SK-N-SH (cell line): ENCODE measurements at places on chromosomes 13 and 19. TPM values are rescaled to one million over a fixed set of nuclear protein-coding genes. Genes with fewer than 3 reads are reported as not detected.
A peak's percentile ranks its signal among the peaks of the same experiment; 100 is the strongest.

The MBD3L5 gene
- polyA plus RNA-seq = not detected in 2 replicates

- H3K36me3 ChIP-seq = no peaks in the 10 kb centered on the region
- H3K4me1 ChIP-seq = no peaks in the 10 kb centered on the region
- no peaks in the 10 kb centered on the region for H3K27me3 ChIP-seq
Observed at GRCh38 chr19:15974856-15975255, 26.0 kb downstream of the OR10H4 start.

The ODAD3 gene
- polyA plus RNA-seq = 3.2 and 4.2 TPM in 2 replicates

The DCLK1 gene
- polyA plus RNA-seq = 0.94 and 1.1 TPM in 2 replicates

- H3K4me3 ChIP-seq = no peak overlapping the region
- DNase-seq = no peak
- no peak overlapping the region for H3K27ac ChIP-seq
Observed at GRCh38 chr19:41619018-41619556, 7.8 kb downstream of the CEACAM4 start.

- H3K27ac ChIP-seq = no peak overlapping the region
- no peak overlapping the region for H3K4me3 ChIP-seq
- H3K36me3 ChIP-seq = no peaks in the 10 kb centered on the region
- peaks cover 44% of the 10 kb centered on the region for H3K4me1 ChIP-seq
Observed at GRCh38 chr19:18415178-18415867, 3.9 kb upstream of the SSBP4 start.

- no peaks in the 10 kb centered on the region for H3K36me3 ChIP-seq
- no peaks in the 10 kb centered on the region for H3K27me3 ChIP-seq
- DNase-seq = no peak
- no peak overlapping the region for H3K4me3 ChIP-seq
Observed at GRCh38 chr13:44422755-44423643, 49.4 kb downstream of the SERP2 start.

The ABHD8 gene
- polyA plus RNA-seq = 10.6 and 11.1 TPM in 2 replicates

- H3K4me1 ChIP-seq = no peaks in the 10 kb centered on the region
- H3K27me3 ChIP-seq = no peaks in the 10 kb centered on the region
- H3K4me3 ChIP-seq = no peak overlapping the region
- no peak for DNase-seq
- H3K27ac ChIP-seq = no peak overlapping the region
Observed at GRCh38 chr13:53783471-53783870, 754.9 kb downstream of the OLFM4 start.

The TPRX2 gene
- polyA plus RNA-seq = not detected in 2 replicates

GRCh38 chr13:76019421-76020044 lies 383.4 kb downstream of the LMO7 start:
- no peak overlapping the region for H3K4me3 ChIP-seq
- no peaks in the 10 kb centered on the region; the same call in 1 of the 2 replicates for H3K27me3 ChIP-seq
- H3K4me1 ChIP-seq = no peaks in the 10 kb centered on the region; the same call in 1 of the 2 replicates
- peak; percentile 11 for DNase-seq
- no peaks in the 10 kb centered on the region for H3K36me3 ChIP-seq

The SMIM17 gene
- 0.05 and 0.06 TPM in 2 replicates for polyA plus RNA-seq

The NLRP11 gene
- 0.02 TPM in 1 of 2 replicates, not detected in the other for polyA plus RNA-seq

The CLDN10 gene
- polyA plus RNA-seq = 0.05 TPM in 1 of 2 replicates, not detected in the other

The POU2F2 gene
- polyA plus RNA-seq = 0.15 and 0.49 TPM in 2 replicates

- H3K27me3 ChIP-seq = no peaks in the 10 kb centered on the region
- peaks cover 50% of the 10 kb centered on the region; the same call in 1 of the 2 replicates for H3K36me3 ChIP-seq
- peaks cover 25% of the 10 kb centered on the region for H3K4me1 ChIP-seq
- DNase-seq = peak; percentile 15
- no peak overlapping the region for H3K27ac ChIP-seq
Observed at GRCh38 chr19:4715529-4716221, 8.0 kb downstream of the DPP9 start.

- H3K4me3 ChIP-seq = no peak overlapping the region
- no peak for DNase-seq
- H3K36me3 ChIP-seq = 0 out of 2 replicates have a peak, but pooled peaks cover 2% of the 10 kb centered on the region
- H3K27me3 ChIP-seq = no peaks in the 10 kb centered on the region
- H3K4me1 ChIP-seq = peaks cover 7% of the 10 kb centered on the region; the same call in 1 of the 2 replicates
- no peak overlapping the region for H3K27ac ChIP-seq
Observed at GRCh38 chr13:99285432-99286182, 21.6 kb downstream of the GPR183 start.

DNA sequence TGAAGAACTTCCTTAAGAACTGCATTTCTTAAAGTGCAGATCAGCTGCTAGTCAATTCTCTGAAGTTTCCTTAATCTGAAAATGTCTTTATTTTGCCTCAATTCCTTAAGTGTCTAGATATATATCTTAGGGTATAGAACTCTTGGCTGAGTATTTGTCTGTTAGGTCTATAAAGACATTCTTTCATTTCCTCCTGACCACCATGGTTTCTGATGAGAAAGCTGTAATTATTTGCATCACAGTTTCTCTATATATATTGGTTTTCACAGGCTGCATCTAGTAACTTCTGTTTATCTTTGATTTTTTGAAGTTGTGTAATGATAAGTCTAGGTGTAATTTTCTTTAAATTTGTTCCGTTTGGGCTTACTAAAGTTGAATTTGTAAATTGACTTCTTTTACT lies 15.2 kb downstream of the NDFIP2 start:
- H3K4me1 ChIP-seq = no peaks in the 10 kb centered on the region
- H3K36me3 ChIP-seq = peaks cover 10% of the 10 kb centered on the region

GRCh38 chr13:98144801-98145350 lies 2.0 kb downstream of the FARP1 start:
- H3K27me3 ChIP-seq = no peaks in the 10 kb centered on the region
- H3K4me3 ChIP-seq = peak overlapping the region; percentile 79
- peaks cover 5% of the 10 kb centered on the region for H3K36me3 ChIP-seq
- H3K4me1 ChIP-seq = peaks cover 25% of the 10 kb centered on the region
- DNase-seq = peak; percentile 34

The QPCTL gene
- 17.6 and 19.1 TPM in 2 replicates for polyA plus RNA-seq

- peaks cover 18% of the 10 kb centered on the region for H3K4me1 ChIP-seq
- no peaks in the 10 kb centered on the region for H3K27me3 ChIP-seq
- H3K36me3 ChIP-seq = no peaks in the 10 kb centered on the region
Observed at GRCh38 chr13:37127691-37128241, 22.3 kb upstream of the CSNK1A1L start.

- DNase-seq = no peak
- H3K4me1 ChIP-seq = peaks cover 54% of the 10 kb centered on the region
- no peaks in the 10 kb centered on the region for H3K36me3 ChIP-seq
- H3K27me3 ChIP-seq = no peaks in the 10 kb centered on the region
- no peak overlapping the region for H3K27ac ChIP-seq
- no peak overlapping the region for H3K4me3 ChIP-seq
Observed at GRCh38 chr13:114114006-114114640, 18.3 kb downstream of the RASA3 start.

DNA sequence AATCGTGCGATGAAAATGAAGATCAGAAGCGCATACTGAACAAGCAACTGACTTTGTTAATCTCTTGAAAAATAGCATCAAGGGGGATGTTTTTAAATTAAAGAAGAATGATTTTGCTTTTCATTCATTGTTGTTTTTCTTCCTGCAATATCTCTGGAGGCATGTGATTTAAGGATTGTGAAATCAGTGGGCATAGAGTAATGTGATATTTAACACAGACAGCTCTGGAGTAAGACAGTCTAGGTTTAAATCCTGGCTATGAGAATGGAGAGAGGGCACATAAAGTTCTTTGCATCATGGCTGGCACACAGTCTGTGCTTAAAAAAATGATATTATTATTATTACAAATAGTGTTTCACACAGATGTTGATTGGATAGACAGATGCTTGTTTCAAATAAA lies 243.1 kb upstream of the NBEA start:
- H3K4me3 ChIP-seq = no peak overlapping the region
- no peak for DNase-seq
- no peaks in the 10 kb centered on the region for H3K36me3 ChIP-seq
- no peak overlapping the region for H3K27ac ChIP-seq
- H3K27me3 ChIP-seq = no peaks in the 10 kb centered on the region
- H3K4me1 ChIP-seq = no peaks in the 10 kb centered on the region

- no peaks in the 10 kb centered on the region for H3K4me1 ChIP-seq
- no peaks in the 10 kb centered on the region for H3K36me3 ChIP-seq
- no peaks in the 10 kb centered on the region for H3K27me3 ChIP-seq
- H3K4me3 ChIP-seq = no peak overlapping the region
Observed at GRCh38 chr19:40322271-40322610, 26.0 kb downstream of the C19orf47 start.

The SELENOV gene
- 0.08 and 0.11 TPM in 2 replicates for polyA plus RNA-seq

DNA sequence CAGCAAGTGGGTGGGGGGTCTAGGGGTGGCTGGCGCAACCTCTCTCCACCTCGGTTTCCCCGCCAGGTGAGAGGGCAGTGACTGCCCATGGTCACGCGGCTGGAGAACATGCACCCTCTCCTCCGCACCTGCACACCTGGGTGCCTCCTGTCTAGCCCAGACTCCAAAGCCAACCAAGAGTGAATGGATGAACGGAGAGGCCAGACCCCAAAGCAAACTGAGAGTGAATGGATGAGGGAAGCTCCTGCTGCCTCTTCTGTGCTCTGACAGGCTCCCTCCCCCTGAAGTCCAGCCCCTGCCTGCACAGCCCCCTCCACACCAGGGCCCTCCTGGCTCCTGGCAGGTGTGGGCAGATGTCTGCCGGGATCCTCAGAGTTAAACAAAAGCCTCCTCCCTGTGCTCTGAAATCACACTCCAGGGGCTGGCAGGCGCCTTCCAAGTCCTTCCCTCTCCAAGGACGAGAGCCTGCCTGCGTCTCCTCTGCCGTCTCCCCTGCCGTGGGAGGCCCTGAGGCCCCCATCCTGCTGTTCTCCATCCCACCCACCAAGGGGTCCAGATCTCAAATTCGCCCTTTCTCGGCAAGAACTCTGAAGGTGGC lies 2.2 kb downstream of the SBNO2 start:
- H3K36me3 ChIP-seq = no peaks in the 10 kb centered on the region
- peak overlapping the region; percentile 69; the same call in 1 of the 2 replicates for H3K27ac ChIP-seq
- no peak for DNase-seq
- peaks cover 31% of the 10 kb centered on the region for H3K4me1 ChIP-seq
- H3K27me3 ChIP-seq = no peaks in the 10 kb centered on the region
- H3K4me3 ChIP-seq = peak overlapping the region; percentile 26; the same call in 1 of the 2 replicates

- peak; percentile 6 for DNase-seq
- H3K36me3 ChIP-seq = no peaks in the 10 kb centered on the region
- H3K4me1 ChIP-seq = peaks cover 17% of the 10 kb centered on the region; the same call in 1 of the 2 replicates
- H3K4me3 ChIP-seq = no peak overlapping the region
- H3K27ac ChIP-seq = no peak overlapping the region
Observed at GRCh38 chr19:31261019-31261602, 88.1 kb downstream of the TSHZ3 start.

DNA sequence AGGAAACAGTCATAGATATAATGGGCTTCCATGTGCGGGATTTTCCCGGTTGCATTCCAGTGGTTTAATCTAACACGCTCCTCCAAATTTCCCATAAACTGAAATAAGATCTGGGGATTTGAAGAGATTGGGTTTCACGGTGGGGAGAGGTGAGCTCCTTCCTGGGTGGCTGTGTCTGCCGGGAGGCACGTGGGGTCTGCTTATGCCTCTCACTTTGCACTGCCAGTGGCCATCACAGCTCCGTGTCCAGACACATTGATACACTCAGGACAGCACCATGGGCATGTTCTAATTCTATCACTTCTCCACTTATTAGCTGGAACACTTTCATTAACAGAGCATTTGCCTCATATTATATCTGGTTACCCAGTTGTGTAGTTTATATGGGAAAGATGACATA lies 73.4 kb downstream of the SOX1 start:
- H3K36me3 ChIP-seq = no peaks in the 10 kb centered on the region
- no peak overlapping the region for H3K4me3 ChIP-seq
- H3K4me1 ChIP-seq = no peaks in the 10 kb centered on the region
- DNase-seq = no peak
- H3K27ac ChIP-seq = no peak overlapping the region

DNA sequence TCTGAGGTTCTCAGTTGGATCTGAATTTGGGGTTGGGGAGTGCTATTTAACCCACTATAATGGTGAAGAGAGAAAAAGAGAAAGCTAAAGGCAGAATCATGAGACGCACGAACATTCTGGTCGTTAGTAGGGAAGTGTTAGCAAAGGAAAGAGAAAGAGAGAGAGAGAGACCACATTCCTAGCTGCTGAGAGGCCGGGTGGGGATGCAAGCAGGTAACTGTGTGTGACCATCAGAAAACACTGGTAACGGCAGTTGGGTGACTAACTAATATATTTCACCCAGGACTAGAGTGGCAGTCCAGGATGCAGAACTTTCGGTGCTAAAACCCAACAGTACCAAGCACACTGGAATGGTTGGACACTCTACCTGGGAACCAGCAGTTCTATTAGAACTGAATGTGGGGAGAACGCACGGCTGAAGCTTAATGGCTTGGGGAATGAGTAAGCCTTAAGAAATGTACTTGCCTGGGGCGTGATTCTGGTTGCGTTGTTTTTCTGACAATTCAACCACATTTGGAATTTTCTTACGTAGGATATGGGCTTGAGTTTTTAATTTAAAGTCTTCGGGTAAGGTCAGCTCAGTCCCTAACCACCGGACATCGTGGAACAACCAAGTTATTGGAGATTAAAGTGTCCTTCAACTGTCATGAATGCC lies 130.2 kb downstream of the DNAJC15 start:
- no peak overlapping the region for H3K4me3 ChIP-seq
- no peaks in the 10 kb centered on the region for H3K36me3 ChIP-seq
- DNase-seq = no peak

DNA sequence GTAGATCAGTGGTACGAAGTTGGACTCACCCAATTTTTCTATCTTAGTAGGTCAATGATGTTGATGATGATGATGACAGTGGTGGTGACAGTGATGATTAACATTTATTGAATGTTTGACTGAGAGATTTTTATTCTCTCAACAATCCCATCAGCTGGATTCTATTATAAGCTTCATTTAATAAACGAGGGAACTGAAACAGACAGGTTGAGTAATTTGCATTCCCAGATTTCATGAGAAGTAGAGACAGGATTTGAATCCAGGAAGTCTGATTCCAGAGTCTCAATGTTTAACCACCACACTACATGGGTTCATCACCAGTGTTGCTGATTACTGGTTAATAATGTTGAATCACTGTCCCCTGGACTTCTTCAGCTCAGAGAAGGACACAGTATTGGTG lies 168.9 kb downstream of the FLT1 start:
- H3K4me3 ChIP-seq = no peak overlapping the region
- H3K27me3 ChIP-seq = no peaks in the 10 kb centered on the region
- H3K27ac ChIP-seq = no peak overlapping the region
- H3K36me3 ChIP-seq = no peaks in the 10 kb centered on the region
- peaks cover 11% of the 10 kb centered on the region; the same call in 1 of the 2 replicates for H3K4me1 ChIP-seq
- DNase-seq = no peak

The RASAL3 gene
- 0.02 TPM in 2 replicates for polyA plus RNA-seq

The CGB8 gene
- polyA plus RNA-seq = 0.13 TPM in 1 of 2 replicates, not detected in the other

The ZNF616 gene
- 1.5 and 2.0 TPM in 2 replicates for polyA plus RNA-seq

DNA sequence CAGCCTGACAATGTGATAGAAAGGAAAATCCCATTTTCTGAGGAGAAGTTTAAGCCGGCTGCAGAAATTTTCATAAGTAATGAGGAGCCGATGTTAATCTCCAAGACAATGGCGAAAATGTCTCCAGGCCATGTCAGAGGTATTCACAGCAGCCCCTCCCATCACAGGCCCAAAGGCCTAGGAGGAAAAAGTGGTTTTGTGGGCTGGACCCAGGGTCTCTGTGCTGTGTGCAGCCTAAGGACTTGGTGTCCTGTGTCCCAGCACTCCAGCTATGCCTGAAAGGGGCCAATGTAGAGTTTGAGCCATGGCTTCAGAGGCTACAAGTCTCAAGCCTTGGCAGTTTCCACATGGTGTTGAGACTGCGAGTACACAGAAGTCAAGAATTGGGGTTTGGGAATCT lies 32.9 kb upstream of the GPC6 start:
- H3K4me1 ChIP-seq = no peaks in the 10 kb centered on the region
- no peak for DNase-seq
- no peaks in the 10 kb centered on the region for H3K27me3 ChIP-seq
- H3K27ac ChIP-seq = no peak overlapping the region
